Central memory CD4-positive, alpha-beta T cell (primary cell): ENCODE measurements at places on chromosomes 3 and 15.

- no peak for DNase-seq
Observed at GRCh38 chr3:172155897-172156585, 116.7 kb downstream of the FNDC3B start.

GRCh38 chr15:42691308-42691707, 45.6 kb downstream of the CDAN1 start:
- DNase-seq, result no peak

- no peak for DNase-seq
Observed at GRCh38 chr3:65988411-65989180, 50.1 kb downstream of the MAGI1 start.

DNA sequence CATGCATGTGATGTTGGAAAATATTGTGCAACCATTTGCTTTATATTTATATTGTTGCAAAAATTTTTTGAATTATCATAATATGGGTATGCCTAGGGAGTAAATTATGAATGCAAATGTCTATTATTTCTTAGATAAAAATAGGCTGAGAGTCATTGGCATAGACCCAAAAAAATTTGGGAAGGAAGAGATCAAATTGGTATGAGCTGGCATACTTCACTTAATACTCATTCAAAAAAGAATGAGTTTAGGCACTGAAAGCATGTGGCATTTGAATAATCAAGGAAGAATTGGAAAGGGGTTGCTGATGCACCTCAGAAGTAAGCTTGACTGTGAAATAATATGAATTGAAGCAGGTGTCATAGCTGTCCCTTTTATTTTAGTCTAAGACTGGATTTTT, 764.0 kb upstream of the DPPA4 start:
- DNase-seq, result no peak

DNA sequence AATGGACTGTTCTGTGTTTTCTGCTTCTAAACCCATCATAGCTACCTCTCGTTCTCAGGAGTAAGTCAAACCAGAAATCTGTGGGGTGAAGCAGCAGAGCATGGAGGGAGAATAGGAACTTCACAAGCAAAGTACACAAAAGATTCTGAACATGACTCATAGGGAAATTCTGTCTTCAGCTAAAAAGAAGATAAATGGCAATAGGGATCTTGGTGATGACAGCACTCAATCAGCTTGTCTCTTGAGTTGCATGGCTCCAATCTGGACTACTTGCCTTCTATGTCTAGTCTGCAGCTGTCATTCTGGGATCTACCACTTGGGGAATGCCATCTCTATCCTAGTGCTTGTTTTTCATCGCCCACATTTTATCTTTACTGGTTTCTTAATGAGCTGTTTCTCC, 13.5 kb upstream of the GRAMD1C start:
- no peak for DNase-seq

DNA sequence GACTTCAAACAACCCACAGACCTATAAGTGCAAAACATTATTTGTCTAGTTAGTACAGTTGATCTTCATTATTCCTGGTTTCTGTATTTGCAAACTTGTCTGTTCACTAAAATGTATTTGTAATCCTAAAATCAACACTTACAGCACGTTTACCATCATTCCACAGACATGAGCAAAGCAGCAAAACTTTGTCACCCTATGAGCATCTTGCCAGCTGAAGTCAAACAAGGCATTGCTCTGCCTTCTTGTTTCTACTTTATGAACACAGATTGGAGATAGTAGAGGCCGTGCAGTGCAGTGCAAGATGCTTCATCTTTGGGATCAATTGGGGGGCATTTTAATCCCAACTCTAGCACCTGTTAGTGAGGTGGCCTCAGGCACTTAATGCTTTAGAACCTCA, 202.1 kb downstream of the NLGN1 start:
- DNase-seq, result no peak

- DNase-seq, result no peak
Observed at GRCh38 chr3:61573441-61573840, 12.1 kb downstream of the PTPRG start.

GRCh38 chr3:6447166-6447801, 413.6 kb upstream of the GRM7 start:
- DNase-seq, result no peak

DNA sequence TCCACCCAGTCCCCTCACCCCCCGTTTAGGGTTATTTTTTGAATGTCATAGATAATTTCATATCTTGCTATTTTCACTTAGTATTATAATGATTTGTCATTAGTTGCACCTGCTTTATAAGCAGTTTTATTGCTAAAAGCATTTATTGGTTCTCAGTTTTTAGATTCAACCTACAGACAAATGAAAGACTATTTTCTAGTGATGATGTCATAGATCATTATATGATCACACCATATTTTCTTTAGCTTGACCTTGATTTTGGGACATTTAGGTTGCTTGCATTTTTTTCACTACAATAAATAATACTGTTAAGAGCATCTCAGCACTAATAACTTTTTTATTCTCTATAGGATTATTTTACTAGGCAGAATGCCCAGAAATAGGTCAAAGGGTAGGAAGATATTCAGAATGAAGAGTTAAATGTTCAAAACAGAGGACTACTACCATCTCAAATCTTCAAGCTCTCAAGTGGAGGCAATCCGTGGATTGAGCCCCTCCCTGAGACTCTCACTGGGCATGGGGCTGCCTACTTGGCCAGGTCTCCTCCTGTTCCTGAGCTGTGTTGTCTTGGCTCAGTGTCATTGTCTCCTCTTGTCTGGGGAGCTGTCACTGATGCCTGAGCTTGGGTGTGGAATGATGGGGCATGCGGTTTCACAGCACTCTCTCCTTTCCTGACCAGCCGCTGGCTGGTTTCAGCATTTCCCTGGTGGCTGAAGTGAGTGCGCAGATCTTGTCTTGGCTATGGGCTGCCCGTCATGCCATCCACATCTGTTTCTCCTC, 28.4 kb downstream of the CHCHD6 start:
- no peak for DNase-seq

- DNase-seq, result no peak
Observed at GRCh38 chr3:138890555-138891187, 55.9 kb upstream of the PIK3CB start.

GRCh38 chr15:87631775-87632174, 624.8 kb downstream of the NTRK3 start:
- DNase-seq, result no peak

GRCh38 chr3:48222616-48223513, at the start of gene CAMP:
Gene CAMP (plus strand): TSS chr3:48223495. CDS start chr3:48223512, 17 bp downstream.
- no peak for DNase-seq

- DNase-seq, result no peak
Observed at GRCh38 chr15:39243396-39243795, 337.5 kb upstream of the THBS1 start.

- no peak for DNase-seq
Observed at GRCh38 chr3:48345946-48346572, 12.6 kb upstream of the SPINK8 start.

DNA sequence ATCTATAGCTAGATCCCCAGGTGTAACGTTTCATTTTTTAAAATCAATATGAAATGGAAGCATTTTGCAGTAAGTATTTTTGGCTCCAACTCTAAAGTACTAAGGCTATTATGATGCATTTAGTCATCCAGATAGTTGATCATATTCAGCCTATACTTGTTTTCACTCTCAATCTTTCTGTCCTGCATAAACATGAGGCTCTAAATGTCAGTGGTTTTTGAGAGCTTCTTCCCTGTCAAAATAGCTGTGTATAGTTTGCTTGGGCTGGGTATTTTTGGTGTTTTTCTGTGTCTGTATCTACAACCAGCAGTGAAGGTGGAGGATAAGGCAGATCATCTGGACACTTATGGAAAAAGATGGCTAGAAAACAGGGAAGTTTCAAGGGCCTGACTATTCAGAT, 128.0 kb downstream of the LRRN1 start:
- DNase-seq, result no peak

- DNase-seq, result no peak
Observed at GRCh38 chr3:126542340-126543241, 16.1 kb downstream of the C3orf22 start.

GRCh38 chr3:150797155-150797554, 34.2 kb upstream of the SIAH2 start:
- DNase-seq, result no peak

GRCh38 chr3:152656972-152657355, 178.0 kb upstream of the P2RY1 start:
- DNase-seq, result no peak

DNA sequence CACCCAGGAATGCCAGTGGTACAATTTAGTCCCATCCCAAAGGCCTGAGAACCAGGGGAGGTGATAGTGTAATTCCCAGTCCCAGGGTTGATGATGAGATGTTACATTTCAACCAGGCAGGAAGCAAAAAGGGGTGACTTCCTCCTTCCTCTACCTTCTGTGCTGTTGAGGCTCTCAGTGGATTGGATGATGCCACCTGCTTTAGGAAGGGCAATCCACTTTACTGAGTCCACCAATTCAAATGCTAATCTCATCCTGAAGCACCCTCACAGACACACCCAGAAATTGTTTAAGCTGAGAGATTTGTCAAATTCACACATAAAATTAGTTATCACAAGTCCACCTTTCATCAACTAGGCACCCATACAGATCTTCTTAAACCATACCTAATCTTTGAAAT, 418.5 kb upstream of the GOLIM4 start:
- DNase-seq, result no peak
